ENCODE measurements at places on chromosomes 7 and 10. TPM values are rescaled to one million over a fixed set of nuclear protein-coding genes. Genes with fewer than 3 reads are reported as not detected.

TMEM209 gene
- total RNA-seq, result 20.1 TPM

LIPN gene
- total RNA-seq, result not detected

TES gene
- 98.2 TPM for total RNA-seq

HYAL4 gene
- not detected for total RNA-seq

DNA sequence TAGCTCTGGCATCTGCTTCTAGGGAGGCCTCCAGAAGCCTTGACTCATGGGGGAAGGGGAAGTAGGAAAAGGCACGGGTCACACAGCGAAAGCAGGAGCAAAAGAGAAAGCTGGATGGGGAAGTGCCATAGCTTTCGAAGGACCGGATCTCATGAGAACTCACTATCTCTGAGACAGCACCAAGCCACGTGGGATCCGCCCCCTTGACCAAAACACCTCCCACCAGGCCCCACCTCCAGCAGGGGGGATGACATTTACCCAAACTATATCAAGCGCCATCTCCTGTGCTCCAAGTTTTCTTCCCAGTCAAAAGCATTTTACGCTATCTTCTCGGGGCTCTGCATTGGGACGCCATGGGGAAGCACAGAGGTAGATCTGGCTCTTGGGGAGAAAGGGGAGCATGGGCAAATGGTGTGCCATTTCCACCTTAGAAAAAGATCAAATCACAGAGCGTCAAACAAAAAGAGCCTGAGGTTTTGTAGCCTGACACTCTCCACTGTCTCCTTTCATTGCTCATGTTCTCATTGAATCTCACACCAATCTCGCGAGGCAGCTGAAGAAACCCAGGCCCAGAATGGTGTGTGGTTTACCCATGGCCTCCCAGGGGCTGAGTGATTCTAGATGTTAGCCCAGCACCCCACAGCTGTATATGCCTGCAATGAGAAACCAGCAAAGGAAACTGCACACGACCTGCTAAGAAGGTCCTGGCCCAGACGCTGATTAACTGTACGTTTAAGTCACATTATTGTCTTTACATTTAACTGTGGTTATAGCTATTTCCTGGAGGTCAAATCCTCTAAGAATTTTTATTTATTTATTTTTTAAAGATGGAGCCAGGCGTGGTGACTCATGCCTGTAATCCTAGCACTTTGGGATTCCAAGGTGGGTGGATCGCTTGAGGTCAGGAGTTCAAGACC is 8.1 kb upstream of the OLAH start:
- no peak for ATAC-seq

HPS1 gene
- 8.6 TPM for total RNA-seq

GRCh38 chr7:93923296-93923695 is 1.8 kb downstream of the GNG11 start:
- no peak for ATAC-seq

GRCh38 chr7:56007891-56008290 is 43.4 kb downstream of the PSPH start:
- ATAC-seq, result no peak

TMEM196 gene
- 15.5 TPM for total RNA-seq

DNA sequence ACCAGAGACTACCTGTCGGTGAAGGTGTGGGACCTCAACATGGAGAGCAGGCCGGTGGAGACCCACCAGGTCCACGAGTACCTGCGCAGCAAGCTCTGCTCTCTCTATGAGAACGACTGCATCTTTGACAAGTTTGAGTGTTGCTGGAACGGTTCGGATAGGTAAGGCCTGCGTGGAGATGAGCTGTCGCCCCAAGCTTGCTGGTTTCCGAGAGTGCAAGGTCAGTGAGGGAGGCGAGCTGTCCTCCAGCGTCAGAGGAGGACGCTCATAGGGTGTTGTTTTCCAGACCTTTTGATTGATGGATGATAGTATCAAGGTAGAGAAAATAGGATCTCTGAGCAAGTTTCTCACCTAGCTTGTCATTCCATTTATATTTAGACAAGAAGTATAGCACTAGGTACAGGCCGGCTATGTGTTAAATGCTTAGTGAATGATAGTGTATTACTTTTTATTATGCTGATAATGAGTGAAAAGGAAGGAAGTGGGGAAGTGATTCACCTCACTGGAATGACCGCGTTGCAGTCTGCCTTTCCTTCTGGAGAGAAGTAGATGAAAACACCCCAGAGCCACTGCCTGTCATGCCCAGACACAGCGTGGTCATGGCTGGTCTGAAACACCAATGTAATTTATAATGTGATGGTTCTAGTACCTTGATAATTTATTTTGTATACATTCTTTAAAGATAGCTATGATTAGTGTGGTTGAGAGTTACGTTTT is 33.9 kb downstream of the BNIP3 start:
- no peak for ATAC-seq

KLF14 gene
- not detected for total RNA-seq

GRCh38 chr7:150342121-150342408 is 636 bp upstream of the RARRES2 start:
- no peak for ATAC-seq

GPC2 gene
- total RNA-seq, result 91.5 TPM

SAP25 gene
- total RNA-seq, result 2.0 TPM

LRMDA gene
- total RNA-seq, result 5.2 TPM

GRCh38 chr7:38759028-38759427 is 127.9 kb upstream of the AMPH start:
- ATAC-seq, result no peak

DNA sequence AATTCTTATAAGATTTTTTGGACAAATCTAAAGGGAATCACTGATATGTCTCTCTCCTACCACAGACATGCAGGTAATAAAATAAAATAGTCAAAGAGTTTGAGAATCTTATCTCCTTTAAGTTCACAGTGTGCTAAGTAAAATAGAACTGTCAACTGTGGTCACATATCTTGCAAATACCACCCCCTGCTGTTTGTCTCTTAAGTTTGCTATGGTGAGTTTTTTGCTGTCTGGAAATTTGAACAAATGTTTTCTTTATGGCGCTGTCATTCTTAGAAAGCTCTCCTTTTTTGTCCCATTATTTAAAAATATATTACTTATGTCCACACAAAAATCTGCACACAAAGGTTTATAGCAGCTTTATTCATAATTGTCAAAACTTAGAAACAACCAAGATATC is 19.6 kb downstream of the GIMAP5 start:
- ATAC-seq, result no peak

GRCh38 chr10:44049301-44050015 is 335.4 kb downstream of the CXCL12 start:
- no peak for ATAC-seq

DNA sequence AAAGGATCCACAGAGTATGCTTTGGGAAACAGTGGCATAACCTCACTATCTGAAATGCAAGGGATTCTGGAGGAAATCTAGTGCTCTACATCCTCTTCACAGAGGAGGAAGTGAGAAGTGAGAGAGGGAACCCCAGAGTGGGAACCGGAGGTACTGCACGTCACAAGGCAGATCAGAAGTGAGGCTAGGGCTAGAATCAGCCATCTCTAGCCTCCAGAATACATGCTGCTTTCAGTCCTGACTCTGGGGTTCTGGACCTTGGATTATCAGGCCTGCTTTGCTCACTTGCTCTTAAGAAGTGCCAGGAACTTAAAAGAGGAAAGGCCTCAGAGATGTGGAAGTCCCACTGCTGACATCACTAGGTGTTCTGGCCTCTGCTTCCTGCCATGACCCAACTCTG is 25.7 kb downstream of the ZNF503 start:
- ATAC-seq, result no peak

GRCh38 chr10:29617880-29618340 is 16.9 kb downstream of the SVIL start:
- no peak for ATAC-seq

CHAT gene
- total RNA-seq, result 2.4 TPM

DNA sequence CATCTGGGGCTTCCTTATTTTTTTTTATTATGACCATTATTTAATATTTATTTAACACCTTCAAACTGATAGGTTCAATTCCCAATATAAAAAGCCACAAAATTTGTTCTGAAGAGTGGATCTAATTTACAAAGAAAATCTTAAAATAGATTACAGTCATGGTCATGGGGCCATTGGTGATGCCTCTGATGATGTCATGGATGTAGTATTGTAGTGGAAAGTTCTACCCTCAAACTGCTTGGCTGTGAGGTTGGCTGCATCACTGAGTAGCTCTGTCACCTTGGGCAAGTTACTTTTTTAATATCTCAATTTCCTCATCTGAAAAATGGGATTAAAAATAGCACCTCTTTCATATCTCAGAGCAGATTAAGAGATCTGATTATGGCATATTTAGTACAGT is 128.5 kb downstream of the DKK1 start:
- no peak for ATAC-seq

- no peak for ATAC-seq
Measured at GRCh38 chr10:43305876-43306275, 39.0 kb upstream of the RASGEF1A start.

NUTM2E gene
- total RNA-seq, result 0.16 TPM

DNA sequence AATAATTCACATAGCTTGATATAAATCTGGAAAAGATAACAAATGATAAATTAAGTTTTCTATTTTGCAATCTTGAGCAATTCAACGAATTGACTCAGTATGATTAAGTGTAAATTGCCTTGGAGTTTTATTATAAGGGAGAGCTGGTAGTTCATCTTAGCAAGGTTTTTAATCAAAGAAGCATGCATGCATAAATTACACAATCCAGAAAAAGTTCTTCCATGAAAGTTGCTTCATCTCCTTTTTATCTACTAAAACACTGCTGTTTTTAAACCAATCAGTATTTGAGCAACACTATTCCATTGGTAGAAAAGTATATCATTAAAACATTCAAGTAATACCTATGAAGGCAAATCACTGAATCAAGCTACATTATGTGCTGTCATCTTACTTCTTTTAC is 47.6 kb downstream of the POT1 start:
- no peak for ATAC-seq

DNA sequence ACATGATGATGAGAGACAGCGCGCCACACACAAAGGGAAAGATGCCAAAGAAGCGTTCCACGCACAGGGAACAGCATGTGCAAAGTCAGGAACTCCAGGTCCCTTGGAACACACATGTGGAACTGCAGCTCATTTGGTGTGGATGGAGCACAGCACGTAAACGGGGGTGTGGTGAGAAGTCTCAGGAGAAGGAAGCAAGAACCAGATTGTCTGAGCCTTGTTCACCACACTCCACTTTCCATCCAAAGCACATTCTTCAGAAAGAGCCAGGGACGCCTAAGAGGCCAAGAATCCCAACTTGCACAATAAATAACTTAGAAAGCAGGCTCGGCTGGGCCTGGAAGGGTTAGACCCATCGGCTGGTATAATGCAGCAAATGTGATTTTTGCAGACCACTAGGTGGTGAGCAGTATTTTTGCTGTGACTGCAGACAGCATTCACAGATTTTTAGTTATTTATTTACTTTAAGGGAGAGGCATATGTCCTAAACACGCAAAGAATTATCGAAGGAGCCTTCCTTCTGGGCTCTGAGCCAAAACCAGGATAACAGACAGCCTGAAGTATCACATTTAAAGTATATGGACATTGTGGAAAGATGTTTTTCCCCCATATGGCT is 27.9 kb upstream of the ASCC1 start:
- peak; percentile 68 for ATAC-seq

GRCh38 chr10:19658622-19659233 is 157.5 kb upstream of the PLXDC2 start:
- no peak for ATAC-seq

ASZ1 gene
- total RNA-seq, result 0.15 TPM

DNA sequence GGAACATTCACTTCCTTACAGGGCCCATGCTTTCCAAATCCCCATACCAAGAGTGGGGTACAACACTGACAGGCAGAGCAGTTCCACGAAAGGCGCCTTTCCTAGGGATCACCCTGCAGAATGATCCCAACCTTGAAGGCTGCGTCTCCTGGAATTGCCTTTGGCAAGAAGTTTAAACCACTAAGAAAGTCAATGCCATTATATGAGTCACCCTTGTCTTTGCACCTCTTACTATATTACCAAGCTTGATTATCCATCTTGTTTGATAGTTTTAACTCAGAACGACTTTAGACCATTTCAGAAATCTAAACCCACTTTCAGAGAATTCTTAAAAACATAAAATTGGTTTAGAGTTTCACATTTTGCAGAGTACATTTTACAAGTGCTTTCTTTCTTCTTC is 282.1 kb downstream of the ARHGAP12 start:
- ATAC-seq, result no peak

- no peak for ATAC-seq
Measured at GRCh38 chr10:77700086-77700485, 62.5 kb upstream of the KCNMA1 start.

MMD2 gene
- 0.14 TPM for total RNA-seq

MPP7 gene
- total RNA-seq, result 0.94 TPM

NUTM2B gene
- total RNA-seq, result 0.92 TPM

SPAG6 gene
- total RNA-seq, result 0.92 TPM

Data from motor neuron (in vitro differentiated cells).